Fibroblast of skin of back (primary cell): ENCODE measurements at places on chromosomes 7 and 10.

- peak; percentile 81 for DNase-seq
Measured at GRCh38 chr10:33010132-33011037, 52.4 kb upstream of the ITGB1 start.

DNA sequence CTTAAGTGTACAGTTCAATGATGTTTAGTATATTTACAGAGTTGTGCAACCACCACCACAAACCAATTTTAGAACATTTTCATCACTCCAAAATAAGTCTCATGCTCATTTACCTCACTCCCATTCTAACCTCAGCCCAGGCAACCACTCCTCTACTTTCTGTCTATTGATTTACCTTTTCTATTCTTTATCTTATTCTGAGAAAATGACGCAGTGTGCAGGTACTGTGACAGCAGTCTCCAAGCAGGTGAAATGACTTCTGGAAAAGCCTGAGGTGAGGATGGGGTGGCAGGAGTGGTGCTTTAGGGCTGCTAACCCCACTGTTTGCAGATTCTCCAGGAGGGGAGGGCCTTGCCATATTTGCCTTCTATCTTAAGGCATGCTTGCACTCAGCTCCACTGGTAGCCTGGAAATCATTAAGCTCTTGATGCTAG is 39.5 kb downstream of the GARS1 start:
- no peak for DNase-seq

DNA sequence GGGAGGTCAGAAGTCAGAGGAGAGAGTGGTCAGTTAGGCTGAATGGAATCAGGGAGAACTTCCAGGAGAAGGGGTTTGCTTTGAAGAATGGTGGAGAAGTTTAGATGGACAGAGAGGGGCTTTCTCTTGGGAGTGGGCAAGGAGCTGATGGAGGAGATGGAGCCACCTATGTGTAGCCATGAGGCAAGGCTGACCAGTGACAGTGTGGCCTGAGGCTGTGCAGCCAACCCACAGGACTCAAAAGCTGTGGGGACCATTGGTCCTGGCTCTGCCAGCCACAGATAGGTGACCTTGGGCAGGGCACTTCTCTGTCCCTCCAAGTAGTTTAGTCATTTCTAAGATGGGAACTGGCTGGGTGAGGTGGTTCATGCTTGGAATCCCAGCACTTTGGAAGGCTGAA is 18.7 kb downstream of the NEURL1 start:
- DNase-seq = no peak

- DNase-seq = no peak
Measured at GRCh38 chr7:70410134-70410750, 721.7 kb upstream of the GALNT17 start.

DNA sequence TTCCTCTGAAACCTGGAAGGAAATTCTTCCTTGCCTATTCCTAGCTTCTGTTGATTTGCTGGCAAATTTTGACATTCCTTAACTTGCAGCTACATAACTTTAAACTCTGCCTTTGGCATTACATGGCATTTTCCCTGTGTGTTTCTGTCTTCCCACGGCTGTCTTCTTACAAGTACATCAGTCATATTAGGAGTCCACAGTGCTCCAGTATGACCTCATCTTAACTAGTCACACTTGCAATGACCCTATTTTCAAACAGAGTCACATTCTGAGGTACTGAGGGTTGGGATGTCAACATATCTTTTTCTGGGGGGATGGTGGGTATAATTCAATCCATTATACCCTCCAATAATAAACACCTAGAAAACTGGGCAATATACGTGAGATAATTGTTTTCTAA is 37.4 kb upstream of the EPHB6 start:
- peak; percentile 30 for DNase-seq

- no peak for DNase-seq
Measured at GRCh38 chr7:28024786-28025334, 155.7 kb downstream of the JAZF1 start.

DNA sequence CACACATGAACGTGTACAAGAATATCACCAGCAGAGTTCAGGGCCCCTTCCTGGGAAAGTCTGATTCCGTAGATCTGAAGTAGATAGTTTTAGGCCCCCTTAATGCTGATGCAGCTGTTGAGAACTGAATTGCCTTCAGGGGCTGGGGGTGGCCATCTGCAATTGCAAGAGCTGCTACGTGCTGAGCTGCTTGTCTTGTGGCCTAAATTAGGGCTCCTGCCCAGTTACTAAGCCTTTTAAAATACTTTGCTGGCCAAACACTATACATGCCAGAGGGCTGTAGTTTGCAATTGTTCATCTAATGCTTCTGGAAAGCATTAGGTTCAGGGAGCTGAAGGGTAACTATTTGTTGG is 71.7 kb downstream of the TMEM178B start:
- no peak for DNase-seq

DNA sequence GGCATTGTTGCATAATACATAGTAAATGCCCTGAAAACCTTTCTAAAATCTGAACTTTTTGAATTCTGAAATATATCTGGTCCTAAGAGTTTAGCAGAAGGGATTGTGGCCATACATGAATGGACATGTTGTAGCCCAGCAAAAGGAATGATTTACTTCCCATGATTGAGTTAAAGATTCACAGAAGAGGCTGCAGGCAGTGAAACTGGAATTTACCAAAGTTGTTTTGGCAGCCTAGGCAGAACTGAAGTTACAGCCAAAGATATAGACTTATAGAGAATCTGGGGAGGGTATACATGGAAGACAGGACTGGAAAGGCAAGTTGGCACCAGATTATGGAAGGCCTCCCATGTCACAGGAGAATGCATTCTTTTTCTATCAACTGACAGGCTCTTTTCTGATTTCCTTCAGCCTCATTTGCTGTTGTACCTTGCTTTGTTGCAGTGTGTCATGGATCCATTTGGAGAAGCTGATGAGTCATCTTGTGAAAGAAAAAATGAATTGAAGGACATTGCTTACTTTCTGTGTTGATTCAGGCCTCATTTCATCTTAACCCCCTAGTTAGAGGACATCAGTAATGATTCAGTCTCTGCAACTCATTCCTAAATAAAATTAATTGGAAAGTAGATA is 356.2 kb upstream of the LRGUK start:
- DNase-seq = peak; percentile 67

GRCh38 chr10:127021801-127022200 is 116.6 kb downstream of the DOCK1 start:
- DNase-seq = no peak

- no peak for DNase-seq
Measured at GRCh38 chr7:88071994-88072714, 138.1 kb downstream of the ADAM22 start.

GRCh38 chr7:5769571-5769970 is 11.9 kb downstream of the RNF216 start:
- no peak for DNase-seq

DNA sequence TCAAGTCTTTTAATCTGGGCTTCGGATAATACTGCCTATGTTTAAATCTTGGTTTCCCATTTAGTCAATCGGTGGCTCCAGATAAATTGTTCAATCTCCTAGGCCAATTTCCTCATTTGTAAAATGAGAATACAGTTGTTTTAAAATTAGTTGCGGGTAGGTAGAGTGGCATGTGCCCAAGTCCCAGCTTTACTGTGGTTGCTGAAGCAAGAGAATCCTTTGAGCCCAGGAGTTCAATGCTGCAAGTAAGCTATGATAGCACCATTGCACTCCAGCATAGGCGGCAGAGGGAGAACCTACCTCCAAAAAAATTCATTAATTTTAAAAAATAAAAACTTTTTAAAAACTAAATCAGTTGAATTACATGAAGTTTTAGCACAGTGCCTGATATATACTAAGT is 7.3 kb downstream of the RNF216 start:
- no peak for DNase-seq
